ENCODE measurements at places on chromosomes 16 and 17. TPM values are rescaled to one million over a fixed set of nuclear protein-coding genes. Genes with fewer than 3 reads are reported as not detected.

DRC7 gene
- polyA plus RNA-seq, result 4.8 TPM

GRCh38 chr17:78709119-78709681 is 72.9 kb downstream of the CYTH1 start:
- DNase-seq, result no peak

SOX8 gene
- polyA plus RNA-seq, result 4.7 TPM

CCL3 gene
- 5.1 TPM for polyA plus RNA-seq

- DNase-seq, result no peak
These were observed 1.3 kb downstream of the HNF1B start for GRCh38 chr17:37743612-37743874.

DNA sequence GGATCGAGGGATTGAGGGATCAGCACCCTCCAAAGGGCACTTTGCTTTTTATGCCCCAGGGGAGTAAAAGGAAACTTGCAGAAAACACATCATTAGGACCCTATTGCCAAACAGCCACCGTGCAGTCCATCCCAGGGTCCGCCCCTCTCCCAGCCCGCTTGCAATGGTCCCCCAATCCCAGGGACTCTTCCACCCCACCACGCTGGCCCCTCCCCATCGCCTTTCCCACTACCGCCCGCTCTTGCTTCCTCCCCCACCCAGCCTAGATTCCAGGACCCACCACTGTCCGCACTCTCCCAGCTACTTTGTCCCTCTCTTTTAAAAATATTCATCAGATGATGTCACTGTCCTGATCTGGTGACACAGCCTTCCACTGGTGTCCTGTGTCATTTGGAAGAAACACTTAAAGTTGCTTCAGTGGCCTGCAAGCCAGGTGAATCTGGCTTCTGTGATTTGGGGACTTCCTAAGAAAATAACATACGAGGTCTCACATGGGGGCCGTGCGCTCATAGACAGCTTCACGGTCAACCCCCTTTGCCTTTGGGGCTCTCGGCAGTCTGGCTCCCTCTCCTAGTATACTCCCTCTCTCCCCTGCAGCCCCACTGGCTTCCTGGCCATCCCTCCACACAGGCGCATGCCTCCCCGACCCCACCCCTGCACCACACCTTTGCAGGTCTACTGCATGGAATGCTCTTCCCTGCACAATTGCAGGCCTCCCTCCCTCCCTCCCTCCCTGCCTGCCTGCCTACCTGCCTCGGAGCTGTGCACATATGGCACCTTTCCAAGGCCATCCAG is 127.9 kb downstream of the RBFOX3 start:
- DNase-seq, result no peak

- no peak for DNase-seq
These were observed 160.3 kb upstream of the RPH3AL start for GRCh38 chr17:512926-513325.

DNA sequence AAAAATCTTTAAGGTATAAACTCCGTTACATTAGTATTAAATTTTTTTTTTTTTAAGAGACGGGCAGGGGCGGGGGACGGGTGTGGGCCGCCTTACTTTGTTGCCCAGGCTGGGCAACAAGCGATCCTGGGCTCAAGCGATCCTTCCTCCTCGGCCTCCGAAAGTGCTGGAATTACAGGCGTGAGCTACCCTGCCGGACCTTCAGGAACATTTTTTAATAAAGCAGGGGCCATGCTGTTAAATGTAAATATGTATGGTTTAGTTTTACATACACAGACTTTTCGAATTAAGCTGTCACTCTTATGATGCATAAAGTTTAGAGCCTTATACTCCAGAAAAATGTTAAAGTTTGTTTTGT is 2.4 kb downstream of the PPM1D start:
- no peak for DNase-seq

- DNase-seq, result no peak
These were observed 1.8 kb upstream of the PLSCR3 start for GRCh38 chr17:7396147-7396546.

CARD14 gene
- polyA plus RNA-seq, result 0.92 TPM

PRAC2 gene
- polyA plus RNA-seq, result not detected

DNA sequence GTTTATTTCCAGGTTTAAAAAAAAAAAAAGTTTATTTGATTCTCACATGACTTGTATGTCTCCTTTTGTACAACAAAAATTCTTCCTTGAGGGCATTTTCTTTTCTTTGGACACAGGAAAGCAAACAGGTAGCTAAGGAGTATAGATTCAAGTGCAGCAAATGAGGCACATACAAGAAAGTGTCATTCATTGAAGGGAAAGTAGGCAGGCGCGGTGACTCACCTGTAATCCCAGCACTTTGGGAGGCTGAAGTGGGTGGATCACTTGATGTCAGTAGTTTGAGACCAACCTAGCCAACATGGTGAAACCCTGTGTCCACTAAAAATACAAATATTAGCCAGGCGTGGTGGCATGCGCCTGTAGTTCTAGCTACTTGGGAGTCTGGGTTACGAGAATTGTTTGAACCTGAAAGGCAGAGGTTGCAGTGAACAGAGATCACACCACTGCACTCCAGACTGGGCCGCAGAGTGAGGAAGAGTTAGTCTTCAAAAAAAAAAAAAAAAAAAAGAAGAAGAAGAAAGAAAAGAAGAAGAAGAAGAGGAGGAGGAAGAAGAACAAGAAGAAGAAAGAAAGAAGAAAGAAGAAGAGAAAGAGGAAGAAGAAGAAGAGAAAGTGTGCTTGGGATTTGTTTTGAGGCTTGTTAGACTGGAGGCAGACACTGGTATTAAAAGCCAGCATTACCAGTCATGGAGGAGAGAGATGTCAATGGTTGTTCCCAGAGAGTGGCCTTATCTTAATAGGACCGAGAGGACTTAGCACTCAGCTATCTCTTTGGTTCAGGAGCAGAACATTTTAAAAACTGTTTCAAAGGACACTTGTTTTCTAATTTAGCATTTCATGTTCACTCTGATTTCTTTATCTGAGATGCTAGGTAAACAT is 19.7 kb downstream of the GINS3 start:
- DNase-seq, result no peak

AIPL1 gene
- not detected for polyA plus RNA-seq

DNA sequence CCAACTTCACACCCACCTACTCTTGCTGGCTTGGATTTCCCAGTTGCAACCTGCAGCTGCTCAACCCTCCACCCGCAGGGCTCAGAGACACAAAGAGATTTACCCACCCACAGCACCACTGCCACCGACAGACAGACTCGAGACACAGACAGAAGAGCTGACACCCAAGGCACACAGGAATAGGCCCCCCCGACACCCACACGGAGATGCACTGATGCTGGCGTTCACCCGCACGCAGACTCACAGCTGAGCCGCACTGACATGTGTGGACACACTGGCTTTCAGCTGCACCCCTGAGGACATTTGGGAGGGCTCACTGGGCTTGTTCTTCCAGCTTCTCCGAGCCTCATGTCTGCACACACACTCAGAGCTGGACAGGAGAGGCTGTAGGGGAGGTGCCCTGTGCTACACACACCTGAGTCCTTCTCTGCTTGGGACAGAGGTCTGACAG is 8.2 kb downstream of the STX1B start:
- DNase-seq, result no peak

- no peak for DNase-seq
These were observed 66.3 kb downstream of the WIPI1 start for GRCh38 chr17:68390888-68391545.

DNA sequence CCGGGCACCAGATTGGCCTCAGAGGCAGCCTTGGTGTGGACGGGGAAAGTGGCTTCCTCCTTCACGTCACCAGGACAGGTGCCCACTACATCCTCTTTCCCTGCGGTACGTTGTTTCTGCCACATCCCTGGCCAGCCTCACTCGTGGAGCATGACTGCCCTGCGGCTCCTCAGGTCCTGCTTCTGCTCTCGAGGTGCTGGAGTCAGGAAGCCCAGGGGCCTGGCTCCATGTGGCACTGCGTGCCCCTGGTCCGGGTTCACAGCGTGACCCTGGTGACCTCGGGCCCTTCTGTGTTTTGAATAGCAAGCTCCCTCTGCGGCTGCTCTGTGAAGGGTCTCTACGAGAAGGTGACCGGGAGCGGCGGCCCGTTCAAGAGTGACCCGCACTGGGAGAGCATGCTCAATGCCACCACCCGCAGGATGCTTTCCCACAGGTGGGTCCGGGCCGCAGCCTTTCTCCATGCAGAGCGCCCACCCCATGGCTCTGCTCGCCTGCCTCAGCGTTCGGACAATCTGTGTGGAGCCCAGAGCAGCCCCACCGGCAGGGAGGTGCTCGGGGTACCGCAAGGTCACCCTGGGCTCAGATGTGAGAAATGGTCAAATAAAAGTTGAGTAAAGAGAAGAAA is 13.5 kb downstream of the RGS11 start:
- no peak for DNase-seq

DNA sequence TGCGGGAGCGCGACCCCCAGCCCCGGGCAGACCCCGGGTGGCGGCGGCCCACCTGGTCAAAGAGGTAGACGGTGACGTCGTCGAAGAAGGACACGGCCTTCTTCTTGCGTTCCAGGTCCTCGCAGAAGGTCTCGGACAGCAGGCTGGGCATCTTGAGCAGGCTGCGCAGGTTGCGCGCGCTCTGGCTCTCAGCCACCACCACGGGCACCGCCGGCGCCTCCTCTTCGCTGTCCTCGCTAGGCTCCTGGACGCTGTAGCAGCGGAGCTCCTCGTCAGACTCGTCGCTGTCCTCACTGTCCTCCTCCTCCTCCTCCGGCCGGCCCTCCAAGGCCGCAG is 45.2 kb upstream of the PVALEF start:
- no peak for DNase-seq

DNA sequence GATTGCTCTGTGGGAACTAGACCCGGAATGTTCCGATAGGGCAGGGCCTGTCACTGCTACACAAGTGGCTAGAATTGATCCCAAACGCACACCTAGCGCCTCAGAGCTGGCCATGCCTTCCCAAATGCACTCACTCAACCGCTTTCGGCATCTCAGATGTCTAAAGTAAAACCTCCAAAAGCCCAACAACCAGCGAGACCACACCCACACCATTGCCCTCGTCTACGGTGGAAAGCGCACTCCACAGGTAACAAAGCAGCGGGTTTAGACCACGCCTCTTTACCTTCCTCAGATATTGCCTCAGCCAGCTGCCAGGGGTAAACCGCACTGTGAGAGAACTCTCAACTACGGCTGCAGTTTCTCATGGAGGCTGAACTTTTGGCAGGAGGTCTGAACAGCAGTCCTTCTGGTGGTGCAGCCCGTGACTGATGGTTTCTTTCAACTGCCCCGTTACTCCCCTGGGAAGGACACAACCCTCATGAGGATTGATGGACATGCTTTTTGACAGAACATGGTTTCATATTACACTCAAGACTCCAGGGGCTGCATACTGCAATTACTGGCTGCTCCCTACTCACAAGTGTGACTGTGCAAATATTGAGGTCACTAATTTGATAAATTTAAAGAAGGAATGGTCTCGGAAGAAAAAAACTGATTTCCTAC is 34.5 kb downstream of the USP7 start:
- no peak for DNase-seq

GRCh38 chr17:49404361-49404760 is 10.3 kb downstream of the PHB1 start:
- DNase-seq, result no peak

- DNase-seq, result no peak
These were observed 104.0 kb downstream of the MRM1 start for GRCh38 chr17:36705283-36705795.

DNA sequence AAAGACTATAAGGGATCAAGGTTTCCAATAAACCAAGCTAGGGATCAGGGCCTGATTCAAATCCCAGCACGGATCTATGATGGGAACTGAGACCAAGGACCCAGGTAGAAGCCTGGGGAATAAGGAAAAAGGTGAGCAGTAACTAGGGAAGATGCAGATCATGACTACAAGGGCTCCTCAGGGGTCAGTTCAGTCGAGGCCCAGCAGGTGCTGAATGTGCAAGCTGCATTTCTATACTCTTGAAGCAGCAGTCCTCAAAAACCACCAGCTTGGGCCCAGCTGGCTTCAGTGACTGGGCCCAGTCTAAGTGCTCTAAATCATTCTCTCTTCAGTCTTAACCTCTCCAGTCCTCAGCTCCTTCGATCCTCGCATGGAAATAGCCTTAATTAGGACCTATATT is 228.8 kb upstream of the AXIN2 start:
- DNase-seq, result no peak
